ENCODE measurements at places on chromosomes 2 and 18. TPM values are rescaled to one million over a fixed set of nuclear protein-coding genes. Genes with fewer than 3 reads are reported as not detected.

- no peak for DNase-seq
Observed at GRCh38 chr2:10392951-10393639, 55.0 kb downstream of the ODC1 start.

DNA sequence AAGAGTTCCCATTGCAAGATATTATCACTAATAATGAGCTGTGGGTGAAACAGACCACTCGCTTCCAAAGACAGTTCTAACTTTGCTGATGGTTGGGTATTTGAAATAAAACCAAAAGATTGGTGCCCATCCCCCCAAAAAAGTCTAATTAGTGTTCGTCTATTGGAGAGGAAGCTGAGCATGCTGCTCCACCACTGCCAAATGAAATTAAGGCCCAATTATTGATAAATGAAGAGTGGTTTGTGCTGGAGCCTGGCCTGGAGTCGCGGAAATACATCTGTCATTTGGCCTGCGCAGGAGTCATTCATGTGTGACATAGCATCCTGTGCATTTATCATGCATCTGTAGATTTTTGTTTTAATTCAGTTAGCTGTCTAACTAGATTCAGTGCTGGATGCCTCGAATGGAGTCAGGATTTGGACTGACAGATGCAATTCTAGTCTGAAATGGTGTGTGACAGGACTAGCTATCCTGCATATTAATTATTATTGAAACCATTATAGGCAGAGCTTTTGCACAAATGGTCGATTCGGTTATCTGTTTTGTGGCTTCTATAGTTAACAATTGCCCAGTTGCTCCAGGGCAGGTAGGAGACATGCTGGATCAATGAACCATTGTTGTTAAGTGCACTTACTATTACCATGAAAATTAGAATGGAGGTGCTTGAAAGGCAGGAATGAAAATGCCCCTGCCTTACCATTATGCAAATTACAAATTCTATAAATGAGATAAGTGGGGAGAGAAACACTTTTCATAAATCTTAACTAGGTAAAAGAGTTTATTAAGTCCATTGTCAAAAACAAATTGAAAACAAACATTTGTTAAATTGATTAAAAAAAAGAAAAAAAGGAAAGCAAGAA, 450.4 kb upstream of the TCF4 start:
- DNase-seq = no peak

- no peak for DNase-seq
Observed at GRCh38 chr2:76813084-76813483, 709.1 kb downstream of the LRRTM4 start.

GRCh38 chr18:49499046-49499637, 12.1 kb upstream of the C18orf32 start:
- DNase-seq = no peak

DNA sequence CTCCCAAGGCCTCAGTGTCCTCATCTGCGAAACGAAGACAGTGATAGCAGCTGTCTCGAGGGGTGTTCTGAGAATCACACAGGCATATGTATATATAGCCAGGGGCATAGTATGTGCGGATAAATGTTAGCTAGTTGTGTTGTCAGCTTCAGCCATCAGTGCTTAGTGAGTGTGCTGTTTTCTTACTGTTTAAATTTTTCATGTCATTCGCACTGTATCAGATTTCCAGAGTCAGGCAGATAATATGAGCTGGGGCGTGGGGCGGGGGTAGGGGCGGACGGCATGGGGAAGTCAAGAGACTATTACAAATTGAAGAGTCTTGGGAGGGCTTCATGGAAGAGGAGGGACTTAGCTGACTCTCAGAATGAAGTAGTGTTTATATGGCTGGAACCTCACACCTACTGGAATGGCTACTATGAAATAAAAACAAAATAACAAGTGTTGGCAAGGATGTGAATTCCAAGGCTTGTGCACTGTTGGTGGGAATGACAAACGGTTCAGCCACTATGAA, 7.0 kb downstream of the TRAPPC12 start:
- no peak for DNase-seq

- no peak for DNase-seq
Observed at GRCh38 chr2:164560181-164560792, 61.0 kb downstream of the GRB14 start.

Gene UNC80
- total RNA-seq = not detected

DNA sequence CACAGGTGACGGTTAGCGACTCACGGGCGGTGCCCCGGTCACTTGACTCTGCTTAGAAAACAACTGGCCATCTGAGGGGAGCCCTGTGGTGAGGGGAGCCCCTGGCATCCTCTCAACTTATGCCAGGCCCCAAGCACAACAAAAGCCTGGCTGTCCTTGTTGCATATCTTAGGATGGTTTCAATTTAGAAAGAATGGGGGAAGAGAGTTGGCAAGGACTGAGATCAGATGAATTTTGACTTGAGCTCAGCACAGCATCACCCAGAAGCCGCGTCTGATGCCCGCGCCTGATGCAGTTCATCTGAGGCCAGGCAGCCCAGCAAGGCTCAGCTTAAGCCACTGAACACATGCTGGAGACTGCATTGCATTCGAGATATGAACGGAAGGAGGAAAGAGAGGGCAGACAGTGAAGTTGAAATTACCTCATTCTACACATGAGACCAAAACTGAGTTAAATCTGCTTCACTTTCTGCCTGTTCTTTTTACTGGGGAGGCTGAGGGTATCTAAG, 36.8 kb downstream of the MYT1L start:
- no peak for DNase-seq

- no peak for DNase-seq
Observed at GRCh38 chr18:69557282-69557681, 156.6 kb downstream of the DOK6 start.

- DNase-seq = no peak
Observed at GRCh38 chr2:207511851-207512250, 17.9 kb upstream of the CREB1 start.

Gene ANKMY1
- 27.9 TPM for total RNA-seq

- peak; percentile 57 for DNase-seq
Observed at GRCh38 chr2:203740871-203741281, 34.4 kb downstream of the CD28 start.

GRCh38 chr2:45237850-45238542, 228.7 kb upstream of the SIX2 start:
- DNase-seq = no peak

GRCh38 chr2:9288681-9289338, 82.2 kb downstream of the ASAP2 start:
- DNase-seq = no peak

Gene MCM6
- 145 TPM for total RNA-seq

DNA sequence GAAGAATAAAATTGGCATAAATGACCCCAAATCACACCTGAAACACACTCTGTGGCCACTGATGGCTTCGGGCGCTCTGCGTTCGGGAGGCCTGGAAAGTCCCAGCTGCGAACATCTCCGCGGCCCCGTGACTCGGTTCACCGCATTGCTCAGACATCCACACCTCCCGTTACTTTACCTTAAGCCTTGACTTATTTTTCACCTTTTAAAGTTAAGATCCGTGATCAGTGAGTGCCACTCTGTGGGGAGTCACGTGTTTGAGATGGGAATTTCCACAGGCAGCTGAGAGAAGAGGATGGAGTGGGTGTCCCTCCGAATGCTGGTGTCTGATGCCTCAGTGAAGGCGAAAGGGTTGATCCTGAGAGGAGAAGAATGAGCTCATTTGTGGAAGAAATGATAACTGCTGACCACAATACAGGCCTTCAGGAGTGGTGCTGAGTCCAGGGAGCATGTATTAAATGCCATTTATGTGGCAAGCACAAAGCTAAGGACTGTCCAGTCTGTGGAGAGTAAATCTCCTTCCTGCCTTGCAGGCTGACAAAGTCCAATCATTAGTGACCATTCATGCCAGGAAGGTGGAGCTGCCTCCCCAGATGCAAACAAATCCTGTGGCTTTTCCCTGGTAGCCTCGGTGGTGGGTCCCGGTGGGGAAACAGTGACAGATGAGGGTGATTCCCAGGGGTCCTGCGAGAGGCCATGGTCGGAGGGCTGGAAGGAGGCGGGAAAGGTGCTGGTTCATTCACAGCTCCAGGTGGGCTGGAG, 168.8 kb downstream of the RTP5 start:
- no peak for DNase-seq

Gene THADA
- total RNA-seq = 27.0 TPM

Gene KLHL14
- total RNA-seq = not detected

DNA sequence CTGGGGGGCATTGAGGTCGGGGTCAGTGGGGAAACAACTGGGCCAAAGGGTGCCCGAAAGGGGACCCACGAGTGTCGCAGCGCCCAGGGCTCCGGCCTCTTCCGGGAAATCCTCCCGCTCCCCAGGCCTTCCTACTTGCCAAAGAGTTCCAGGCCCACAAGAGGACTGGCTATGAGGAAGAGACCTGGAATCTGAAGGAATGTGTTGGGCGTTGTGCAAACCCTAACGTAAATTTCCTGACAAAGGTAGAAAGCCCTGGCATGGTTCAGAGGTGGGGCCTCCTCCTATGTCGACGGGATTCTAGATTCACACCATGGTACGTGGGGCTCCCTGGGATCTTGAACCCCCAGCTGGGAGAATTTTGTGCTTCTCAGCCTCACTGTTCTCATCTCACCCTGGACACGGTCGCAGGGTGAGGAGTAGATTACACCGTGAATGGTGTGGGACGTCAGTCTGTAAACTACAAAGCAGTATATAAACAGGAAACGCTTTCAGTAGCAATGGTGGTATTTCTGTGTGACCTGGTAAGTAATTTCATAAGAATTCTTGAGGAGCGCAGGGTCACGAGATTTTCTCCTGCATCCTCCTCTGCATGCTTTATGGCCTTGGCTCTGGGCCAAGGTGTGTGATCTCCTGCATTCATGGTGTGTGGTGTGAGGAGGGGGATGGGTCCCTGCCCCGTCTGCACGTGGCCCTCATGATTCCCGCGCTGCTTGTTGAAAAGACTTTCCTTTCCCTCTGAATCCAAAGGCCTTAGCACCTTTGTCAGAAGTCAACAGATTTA, 868 bp downstream of the HSBP1L1 start:
- no peak for DNase-seq

- no peak for DNase-seq
Observed at GRCh38 chr2:47269316-47270232, 114.5 kb upstream of the STPG4 start.
